D721Med (cell line): ENCODE measurements at places on chromosomes 16 and 17.

- no peak for DNase-seq
Measured at GRCh38 chr17:76725580-76726230, 701 bp downstream of the JMJD6 start.

DNA sequence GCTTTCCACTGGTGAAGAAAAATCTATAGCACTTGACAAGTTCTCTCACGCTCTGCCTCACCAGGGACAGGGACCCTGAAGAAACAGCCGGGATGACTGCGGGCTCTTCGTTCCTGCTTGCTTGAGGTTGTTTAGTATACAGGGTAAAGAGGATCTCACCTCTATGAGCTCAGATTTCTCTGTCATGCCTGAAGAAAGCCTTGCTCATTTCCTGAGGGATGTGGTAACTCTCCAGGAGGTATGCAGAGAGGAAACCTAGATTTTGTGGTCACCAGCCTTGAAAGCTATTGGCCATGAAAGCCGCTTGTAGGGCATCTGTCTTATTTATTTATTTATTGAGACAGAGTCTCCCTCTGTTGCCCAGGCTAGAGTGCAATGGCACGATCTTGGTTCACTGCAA lies 23.2 kb downstream of the USP43 start:
- DNase-seq: no peak

DNA sequence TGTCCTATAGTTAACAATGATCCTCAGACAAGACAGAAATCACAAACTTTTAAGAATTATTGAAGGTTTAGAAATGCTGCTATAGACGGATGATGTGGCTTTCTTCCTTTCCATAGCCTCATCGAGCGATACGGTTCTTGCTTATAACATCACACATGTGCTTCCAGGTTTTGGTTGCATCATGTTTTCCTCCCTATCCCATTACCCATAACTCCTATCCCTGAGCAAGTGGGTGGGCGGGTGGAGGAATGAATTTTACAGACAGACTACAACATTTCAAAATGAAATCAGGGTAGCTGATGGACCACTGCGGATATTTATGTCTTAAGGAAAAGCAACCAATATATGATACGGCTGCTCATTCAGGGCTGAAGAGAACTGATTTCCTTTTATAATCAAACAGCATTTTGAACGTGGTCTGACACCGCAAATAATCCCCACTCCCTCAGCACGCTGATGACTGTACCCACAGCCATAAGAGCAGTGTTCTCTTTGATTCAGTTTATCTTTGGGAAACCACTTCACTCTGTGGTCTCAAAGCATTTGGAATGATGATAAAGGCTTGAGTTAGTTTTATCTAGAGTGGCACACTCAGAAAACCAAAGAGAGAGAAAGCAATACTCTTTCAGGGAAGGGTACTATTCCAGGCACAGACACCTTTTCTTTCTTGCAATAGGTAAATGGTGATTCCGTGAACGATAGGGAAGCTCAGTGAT lies 4.6 kb upstream of the AKTIP start:
- DNase-seq: no peak

DNA sequence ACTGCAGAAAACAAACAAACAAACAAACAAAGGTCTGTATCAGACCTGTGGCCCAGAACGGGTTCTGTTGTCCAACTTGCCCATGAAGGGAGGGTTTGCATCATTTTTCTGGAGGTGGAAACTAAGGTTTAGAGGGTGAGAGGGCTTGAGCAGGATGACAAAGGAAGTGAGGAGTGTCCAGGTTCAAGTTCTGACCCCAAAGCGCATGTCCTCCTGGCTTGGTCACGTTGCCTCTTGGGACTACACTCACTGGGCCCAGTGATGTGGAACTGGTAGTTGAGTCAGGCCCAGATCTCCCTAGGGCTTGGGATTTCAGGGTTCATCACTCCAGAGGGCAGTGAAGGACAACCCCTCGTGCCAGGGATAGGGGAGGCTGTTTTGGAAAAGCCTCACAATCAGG lies 1.8 kb downstream of the SREBF1 start:
- no peak for DNase-seq

DNA sequence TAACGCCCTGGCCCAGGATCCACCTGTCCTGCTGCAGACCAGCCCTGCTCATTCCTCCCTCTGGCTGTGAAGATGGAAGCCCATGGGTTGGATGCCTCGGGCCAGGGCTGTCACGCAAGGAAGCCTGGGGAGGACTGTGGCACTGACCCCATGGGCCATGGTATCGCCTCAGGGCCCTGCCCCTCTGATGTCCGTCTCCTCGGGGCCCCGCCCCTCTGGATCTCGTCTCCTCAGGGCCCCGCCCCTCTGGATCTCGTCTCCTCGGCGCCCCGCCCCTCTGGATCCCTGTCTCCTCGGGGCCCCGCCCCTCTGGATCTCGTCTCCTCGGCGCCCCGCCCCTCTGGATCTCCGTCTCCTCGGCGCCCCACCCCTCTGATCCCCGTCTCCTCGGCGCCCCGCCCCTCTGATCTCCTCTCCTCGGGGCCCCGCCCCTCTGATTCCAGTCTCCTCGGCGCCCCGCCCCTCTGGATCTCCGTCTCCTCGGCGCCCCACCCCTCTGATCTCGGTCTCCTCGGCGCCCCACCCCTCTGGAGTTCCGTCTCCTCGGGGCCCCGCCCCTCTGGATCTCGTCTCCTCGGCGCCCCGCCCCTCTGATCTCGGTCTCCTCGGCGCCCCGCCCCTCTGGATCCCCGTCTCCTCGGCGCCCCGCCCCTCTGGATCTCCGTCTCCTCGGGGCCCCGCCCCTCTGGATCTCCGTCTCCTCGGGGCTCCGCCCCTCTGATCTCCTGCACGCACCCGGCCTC lies 24.0 kb downstream of the METRNL start:
- no peak for DNase-seq
